Kasumi-1 (cell line): ENCODE measurements at places on chromosomes 6 and 20.

DNA sequence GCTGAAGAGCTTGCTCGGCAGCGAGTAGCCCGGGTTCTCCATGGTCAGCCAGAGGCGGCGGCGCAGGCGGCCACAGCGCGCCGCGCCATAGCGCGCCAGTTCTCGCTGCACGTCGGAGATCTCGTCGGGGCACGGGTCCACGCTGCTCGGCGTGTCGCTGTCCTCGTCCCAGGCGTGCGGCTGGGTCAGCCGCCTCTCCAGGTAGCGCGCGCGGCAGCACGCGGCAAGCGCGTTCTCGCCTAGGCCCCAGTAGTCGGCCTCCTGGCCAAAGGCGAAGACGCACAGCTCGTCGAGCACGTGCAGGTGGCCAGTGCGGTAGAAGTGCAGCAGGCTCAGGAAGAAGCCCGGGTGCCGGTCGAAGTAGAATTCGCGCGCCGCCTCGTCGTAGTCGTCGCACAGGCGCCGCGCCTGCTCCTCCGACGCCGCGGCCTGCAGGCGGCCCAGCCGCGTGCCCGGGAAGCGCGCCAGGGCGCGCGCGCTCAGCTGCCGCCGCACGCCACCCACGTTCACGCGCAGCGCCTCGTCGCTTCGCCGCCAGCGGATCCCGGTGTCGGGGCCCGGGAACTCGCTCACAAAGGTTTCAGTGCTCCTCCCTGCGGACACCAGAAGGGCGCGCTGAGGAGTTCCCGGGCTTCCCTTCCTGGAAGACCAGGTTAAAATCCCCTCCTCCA is 2.7 kb downstream of the KCNS1 start:
- DNase-seq, result no peak

GRCh38 chr6:69311888-69312287 is 484.9 kb downstream of the LMBRD1 start:
- no peak for DNase-seq

DNA sequence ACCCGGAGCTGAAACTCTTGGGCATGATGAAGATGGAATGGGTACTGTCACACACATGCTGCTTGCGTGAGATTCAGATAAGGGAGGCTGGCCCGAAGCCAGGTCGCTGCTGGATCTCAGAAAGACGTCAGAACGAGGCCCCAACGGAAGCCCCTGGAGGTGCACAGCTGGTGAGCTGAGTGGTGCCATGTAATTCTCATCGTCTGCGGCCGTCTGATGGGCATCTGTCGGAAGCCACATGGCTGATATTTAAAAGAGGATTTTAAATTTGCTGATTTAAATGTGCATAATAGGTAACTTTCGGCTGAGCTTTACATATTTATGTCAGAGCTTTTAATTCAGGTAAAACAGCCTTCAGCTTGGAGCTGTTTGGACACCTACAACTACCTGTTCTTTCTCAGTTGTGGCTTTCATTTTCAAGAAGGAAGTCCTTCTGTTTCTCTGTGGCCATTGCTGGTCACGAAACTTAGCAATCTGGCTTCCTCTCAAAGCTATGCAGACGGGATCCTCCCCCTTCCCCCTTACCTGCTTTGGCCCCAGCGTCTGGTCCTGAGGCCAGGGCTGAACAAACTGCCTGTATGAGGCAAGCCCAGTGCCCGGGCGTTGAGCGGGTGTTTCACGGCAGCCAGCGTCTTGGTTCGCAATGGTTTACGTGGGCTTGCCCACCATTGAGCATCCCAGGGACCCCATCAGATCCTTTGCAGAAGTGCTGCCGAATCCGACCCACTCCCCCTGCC is 9.2 kb downstream of the SLCO4A1 start:
- peak; percentile 36 for DNase-seq

DNA sequence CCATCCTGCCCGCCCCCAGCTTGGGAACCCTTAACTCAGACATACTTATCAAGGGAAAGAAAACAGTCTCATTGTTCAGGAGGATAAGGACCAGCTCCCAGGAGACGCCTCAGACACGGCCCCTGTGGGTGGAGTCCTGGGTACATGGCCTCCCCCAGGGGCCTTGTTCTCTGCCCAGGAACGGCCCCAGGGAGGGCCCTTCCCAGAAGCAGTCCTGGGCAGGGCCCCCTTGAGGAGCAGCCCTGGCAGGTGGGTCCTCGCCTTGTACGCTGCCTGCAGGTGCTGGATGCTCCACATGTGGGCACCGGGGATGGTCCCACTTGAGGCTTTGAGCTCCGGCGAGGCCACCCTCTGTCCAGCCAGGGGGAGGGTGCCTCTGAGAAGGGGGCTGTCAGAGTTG is 4.5 kb upstream of the GATA5 start:
- DNase-seq, result no peak

GRCh38 chr6:54366667-54367327 is 58.6 kb downstream of the TINAG start:
- DNase-seq, result no peak

DNA sequence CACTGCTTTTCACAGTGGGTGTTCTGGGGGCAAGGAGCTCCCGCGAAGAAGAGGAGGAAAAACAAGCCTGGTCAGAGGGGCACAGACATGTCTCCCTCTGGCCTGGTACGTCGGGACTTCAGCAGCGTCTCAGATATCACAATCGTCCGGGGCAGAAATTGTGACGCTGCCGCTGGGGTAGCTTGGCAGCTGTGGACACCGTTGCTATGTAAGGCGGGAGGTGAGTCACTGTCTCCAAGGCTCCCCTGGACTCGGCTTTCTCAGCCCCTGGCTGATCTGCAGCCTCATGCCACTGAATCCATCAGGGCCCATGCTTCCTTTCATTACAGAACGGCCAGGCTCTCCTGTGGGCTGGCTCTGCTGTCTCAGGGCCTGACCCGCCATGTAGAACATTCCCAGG is 98.7 kb downstream of the SULF2 start:
- no peak for DNase-seq

DNA sequence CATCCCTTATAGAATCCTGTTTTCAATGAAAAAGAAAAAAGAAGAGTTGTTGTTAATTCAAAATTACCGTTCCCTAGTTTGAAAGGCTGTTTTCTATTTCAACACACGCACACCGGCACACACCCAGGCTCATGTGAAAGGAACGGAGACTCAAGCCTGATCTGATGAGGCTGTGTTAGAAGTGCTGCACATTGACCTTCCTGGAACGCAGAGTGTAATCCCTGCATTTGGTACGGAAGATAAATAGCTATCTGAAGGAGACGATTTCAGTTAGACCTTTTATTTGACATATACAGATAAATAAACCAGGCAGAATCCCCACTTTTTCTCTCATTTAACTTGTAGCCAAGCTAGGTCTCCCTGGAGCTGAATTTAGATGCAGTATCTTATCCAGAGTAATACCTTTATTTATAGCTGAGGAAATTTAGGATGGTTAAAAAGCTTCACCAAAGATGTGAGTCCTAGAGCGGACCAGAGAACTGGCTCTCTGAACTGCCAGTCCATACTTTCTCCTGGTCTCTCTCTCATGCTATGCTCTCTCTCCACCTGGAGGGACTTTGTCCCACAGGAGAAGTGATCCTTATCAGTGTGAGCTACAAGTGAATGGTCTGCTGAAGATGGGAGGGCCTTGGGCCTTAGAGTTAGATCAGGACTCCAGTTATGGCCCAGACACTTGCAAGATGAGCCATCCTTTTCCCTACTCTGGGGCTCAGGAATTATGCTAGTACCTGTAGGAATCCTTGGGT is 30.6 kb downstream of the MAP3K4 start:
- DNase-seq, result no peak

- peak; percentile 89 for DNase-seq
These were observed 698 bp upstream of the LRP11 start for GRCh38 chr6:149864578-149865535.

- no peak for DNase-seq
These were observed 39.8 kb downstream of the PRR18 start for GRCh38 chr6:166268431-166268830.

DNA sequence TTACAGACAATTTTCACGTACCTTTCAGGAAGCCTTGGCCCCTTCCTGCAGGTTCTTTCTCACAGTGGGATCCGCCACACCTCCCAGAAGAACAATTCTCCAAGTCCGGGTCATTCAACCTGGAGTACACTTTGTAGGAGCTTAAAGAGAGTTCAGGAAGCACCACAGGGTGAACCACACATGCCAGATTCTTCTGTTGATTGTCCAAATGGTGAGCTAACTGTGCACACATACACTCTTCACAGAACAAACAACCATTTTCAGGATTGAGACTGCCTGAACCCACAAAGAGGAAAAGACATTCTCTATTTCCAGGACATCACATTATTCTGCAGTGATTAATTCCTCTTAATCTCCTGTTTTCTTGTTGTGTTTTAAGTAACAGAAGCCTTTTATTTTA is 51.0 kb downstream of the SCGN start:
- DNase-seq, result no peak

- no peak for DNase-seq
These were observed 3.8 kb upstream of the DYNLRB1 start for GRCh38 chr20:34512266-34512954.
